ENCODE measurements at places on chromosomes 11 and 22.

- no peak for DNase-seq
These were observed 7.3 kb upstream of the ARAP1 start for GRCh38 chr11:72759468-72759985.

- no peak for DNase-seq
These were observed 27.3 kb downstream of the RRP7A start for GRCh38 chr22:42492323-42492690.

DNA sequence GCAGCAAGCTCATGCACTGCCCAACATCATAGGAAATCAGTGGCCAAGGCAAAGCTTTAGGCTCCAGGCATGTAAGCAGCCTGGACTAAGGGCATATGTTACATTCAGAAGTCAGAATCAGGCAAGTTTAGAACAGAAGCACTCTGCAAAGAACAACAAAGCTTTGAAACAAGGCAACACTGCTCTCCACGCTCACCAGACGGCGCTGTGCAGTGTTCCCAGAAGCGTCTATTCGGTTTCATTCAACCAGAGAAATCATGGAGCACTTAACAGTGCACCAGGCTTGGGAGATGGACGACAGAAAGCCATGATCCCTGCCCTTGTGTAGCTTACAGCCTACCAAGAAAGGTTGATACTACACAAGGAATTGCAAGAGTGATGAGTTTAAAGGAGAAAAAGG, 555.8 kb downstream of the BUD13 start:
- DNase-seq = no peak

DNA sequence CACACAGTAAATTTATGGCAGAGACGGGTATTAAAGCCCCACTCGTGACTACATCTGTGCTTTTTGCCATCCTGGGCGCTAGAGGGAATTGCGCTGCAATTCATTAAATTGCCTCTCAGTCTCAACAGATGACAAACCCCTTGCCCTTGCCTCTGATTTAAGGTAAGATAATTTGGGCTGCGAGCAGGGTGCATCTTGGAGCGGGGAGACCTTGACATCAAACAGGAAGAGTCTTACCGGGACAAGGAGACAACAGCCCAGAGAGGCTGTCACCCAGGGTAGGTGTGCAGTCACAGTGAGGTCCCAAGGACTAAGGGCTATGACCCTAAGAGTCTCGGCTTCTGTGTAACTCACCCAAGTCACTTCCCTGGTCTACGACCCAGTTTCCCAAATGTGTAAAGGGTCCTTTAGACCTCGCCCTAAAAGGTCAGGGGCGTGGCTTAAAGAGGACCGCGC, 449 bp upstream of the TOM1 start:
- peak; percentile 16 for DNase-seq

- DNase-seq = peak; percentile 55
These were observed 27.9 kb downstream of the DDX6 start for GRCh38 chr11:118763041-118763440.

DNA sequence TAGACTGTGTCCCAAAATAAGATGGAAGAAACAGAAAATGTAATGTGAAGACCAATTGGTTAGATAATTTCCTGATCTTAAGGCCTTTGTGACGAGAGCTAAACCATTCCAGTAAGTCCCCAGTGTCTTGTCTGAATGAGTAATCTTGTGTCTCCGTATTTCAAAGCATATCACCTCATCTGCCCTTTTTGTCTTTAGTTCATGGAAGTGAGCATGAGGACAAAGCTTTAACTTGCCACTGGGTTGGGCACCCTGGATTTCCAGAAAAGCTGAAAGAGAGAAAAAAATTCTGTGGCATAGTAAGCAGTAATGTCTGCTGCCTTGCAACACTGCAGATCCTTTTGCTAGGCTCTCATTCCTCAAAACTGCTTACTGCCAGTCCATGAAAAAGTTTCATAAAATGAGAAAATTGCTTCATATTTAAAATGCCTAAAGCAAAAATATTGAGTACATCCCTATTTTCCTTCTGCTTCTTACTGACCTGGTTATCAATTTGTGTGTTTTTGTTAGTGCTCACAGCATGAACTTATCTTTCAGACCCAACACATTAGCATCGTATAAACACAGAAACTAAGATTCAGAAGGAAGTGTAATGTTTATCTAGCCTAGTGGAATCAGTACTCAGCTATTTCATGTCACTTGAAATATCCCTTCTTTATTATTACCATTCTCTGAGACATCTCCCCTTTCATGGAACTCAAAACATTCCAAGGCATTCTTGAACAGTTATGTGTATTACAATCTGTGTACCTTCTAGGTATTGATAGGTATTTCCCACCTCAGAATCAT, 5.3 kb downstream of the CASP12 start:
- DNase-seq = peak; percentile 47

DNA sequence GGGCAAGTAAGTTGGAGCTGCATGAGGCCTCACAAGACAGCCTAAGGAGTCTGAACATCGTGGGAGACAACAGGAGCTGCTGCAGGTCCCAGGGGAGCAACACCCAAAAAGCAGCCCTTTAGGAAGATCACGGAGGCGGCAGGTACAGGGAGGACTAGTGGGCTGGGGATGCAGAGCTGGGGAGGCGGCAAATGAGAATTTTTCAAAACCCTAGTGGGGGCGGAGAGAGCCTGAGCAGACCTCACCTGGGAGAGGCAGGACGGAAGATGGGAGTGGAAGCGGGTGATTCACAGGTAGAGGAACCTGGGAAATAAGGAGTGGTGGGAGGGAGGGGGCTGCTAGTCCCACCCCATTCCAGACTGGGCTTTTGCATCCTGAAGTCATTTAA, 42.1 kb downstream of the DKK3 start:
- DNase-seq = no peak
